ENCODE measurements at places on chromosomes 1 and 21. TPM values are rescaled to one million over a fixed set of nuclear protein-coding genes. Genes with fewer than 3 reads are reported as not detected.

The S100A7 gene
- not detected for total RNA-seq

The ATG4C gene
- total RNA-seq: 13.7 TPM

DNA sequence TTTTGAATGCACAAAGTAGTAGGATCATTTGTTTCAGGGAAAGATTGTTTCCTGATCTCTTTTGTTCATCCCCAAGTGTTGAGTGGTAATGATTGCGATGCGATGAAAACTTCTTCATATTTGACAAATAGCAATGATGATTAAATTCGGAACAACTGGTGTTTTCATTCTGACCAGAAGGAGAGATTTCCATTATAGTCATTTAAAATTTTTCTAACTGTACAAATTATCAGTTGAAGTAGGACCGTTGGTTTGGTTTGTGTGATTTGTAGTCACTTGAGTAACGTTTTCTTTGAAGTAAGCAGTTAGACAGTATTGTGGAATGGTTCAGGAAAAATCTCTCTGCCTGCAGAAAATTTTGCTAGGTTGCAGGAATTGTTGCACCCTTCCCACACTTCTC is 5.9 kb downstream of the NFYC start:
- DNase-seq: no peak

GRCh38 chr1:202143011-202143767 is 1.3 kb downstream of the ARL8A start:
- DNase-seq: no peak

- no peak for DNase-seq
Observed at GRCh38 chr1:163670989-163671757, 349.4 kb downstream of the NUF2 start.

- DNase-seq: peak; percentile 83
Observed at GRCh38 chr1:14441302-14441741, 157.2 kb upstream of the KAZN start.

DNA sequence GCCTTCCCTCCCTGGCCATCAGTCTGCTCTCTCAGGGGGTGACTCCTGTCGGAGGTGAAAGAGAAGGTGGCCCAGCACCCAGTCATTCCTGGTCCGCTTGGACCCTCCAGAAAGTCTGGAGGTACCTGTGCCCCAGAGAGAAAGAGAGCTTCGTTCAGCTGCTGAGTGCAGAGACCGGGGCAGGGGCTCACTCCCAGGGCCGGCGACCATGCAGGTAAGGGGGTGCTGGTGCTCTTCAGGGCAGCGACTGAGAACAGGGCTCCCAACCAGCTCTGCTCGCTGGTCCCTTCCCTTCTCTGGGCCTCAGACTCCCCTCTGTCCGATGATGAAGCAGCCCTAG is 30.1 kb downstream of the HSPG2 start:
- no peak for DNase-seq

GRCh38 chr1:32759997-32760623 is 57.0 kb downstream of the YARS1 start:
- DNase-seq: peak; percentile 97

- DNase-seq: no peak
Observed at GRCh38 chr1:10328180-10328963, 70.5 kb upstream of the PGD start.

DNA sequence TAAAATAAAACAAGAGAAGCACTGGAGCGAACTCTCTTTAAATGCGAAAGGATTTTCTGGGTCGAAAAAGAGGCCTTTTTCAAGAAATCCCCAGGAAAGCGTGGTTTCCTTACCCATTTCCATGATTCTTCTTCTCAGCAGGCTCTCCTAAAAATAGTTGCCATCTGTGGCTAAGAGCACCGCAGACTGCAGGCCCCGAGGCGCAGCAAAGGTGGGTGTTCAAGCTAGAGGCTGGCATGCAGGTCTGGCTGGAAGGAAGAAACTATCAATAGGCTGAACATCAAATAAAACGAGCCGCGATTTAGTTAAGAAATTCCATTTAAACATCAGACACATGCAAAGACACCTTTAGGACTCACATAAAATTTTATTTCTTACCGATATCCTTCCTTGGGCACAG is 135.1 kb downstream of the ADAMTS1 start:
- DNase-seq: no peak

Measured in upper lobe of right lung (tissue), 1 donor.